ENCODE measurements at places on chromosomes 1 and 21.
A peak's percentile ranks its signal among the peaks of the same experiment; 100 is the strongest.

GRCh38 chr1:50656931-50657330, 233.7 kb upstream of the DMRTA2 start:
- DNase-seq, result no peak

DNA sequence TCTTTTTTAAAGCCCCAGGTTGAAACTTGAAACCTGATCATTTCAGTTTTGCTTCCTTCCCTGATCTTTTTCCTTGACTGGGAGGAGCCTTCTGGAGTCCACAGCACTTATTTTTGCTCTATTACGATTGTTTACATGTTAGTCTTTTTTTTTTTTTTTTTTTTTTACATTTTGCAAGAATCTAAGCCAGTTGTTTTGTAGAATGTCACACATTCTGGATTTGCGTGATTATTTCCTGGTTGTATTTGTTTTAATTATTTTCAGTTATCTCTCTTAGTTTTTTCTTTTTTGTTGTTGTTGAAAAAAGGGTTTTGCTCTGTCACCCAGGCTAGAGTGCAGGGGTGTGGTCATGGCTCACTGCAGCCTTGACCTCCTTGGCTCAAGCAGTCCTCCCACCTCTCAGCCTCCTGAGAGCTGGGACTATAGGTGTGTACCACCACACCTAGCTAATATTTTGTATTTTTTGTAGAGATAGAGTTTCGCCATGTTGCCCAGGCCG, 32.8 kb downstream of the OSBPL9 start:
- no peak for DNase-seq

- DNase-seq, result no peak
These were observed 5.8 kb downstream of the LINGO4 start for GRCh38 chr1:151799179-151800022.

DNA sequence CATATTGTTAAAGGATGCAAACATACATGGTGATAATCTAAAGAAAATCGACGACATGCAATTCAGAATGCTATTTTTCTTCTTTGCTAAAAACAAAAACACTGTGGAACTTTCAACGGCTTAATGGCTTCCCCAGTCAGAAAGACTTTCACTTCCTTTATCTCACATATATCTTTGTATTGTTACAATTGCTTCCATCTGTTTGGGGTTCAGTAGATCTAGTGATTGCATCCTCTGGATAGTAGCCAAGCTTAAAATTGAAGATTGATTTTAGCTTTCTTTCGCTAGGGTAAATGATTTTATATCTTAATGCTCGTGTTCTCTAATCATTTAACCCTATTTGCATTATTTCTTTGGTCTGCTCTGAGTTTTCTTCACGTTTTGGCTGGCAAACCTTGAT, 31.8 kb upstream of the ADAMTS1 start:
- DNase-seq, result no peak

DNA sequence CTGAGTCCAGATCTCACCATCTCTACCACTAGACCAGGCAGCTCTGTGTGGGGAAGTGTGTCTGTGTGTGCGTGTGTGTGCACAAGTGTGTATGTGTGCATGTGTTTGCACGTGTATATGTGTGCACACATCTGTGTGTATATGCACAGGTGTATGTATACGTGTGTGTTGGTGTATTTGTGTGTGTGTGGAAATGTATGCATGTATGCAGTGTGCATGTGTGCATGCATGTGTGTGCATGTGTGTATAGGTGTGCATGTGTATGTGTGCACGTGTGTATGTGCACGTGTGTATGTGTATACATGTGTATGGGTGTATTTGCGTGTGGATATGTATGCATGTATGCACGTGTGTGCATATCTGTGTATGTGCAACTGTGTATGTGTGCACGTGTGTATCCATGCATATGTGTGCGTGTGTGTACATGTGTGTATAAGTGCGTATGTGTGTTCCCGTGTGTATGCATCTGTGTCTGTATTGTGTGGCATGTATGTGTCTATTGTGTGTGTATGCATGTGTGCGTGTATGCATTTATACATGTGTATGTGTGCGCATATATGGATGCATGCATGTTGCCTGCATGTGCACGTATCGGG, 3.1 kb downstream of the PLEKHN1 start:
- no peak for DNase-seq

GRCh38 chr1:107183011-107183410, 42.2 kb downstream of the NTNG1 start:
- DNase-seq, result no peak

DNA sequence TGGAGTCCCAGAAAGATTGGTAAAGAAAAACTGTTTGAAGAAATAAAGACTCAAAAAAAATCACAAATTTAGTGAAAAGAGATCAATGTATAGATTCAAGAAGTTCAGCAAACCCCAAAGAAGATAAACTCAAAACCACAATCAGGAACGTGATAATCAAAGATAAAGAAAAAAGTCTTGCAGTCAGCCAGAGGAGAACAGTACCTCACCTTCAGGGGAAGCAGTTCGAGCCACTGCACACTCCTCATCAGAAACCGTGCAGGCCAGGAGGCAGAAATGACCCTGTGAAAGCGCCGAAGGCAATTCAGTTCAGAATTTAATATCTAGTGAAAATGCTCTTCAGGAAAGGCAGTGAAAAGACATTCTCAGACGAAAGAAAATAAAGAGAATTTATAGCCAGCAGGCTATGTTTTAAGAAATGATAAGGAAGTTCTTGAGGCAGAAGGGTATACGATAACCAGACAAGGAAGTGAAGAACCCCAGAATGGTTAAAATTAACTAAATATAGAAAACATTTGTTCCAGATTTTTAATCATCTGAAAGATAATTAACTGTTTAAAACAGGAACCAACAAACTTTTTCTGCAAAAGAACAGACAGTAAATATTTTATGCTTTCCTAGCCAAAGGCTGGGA, 13.5 kb upstream of the SUMO3 start:
- DNase-seq, result no peak

GRCh38 chr1:183593356-183593755, 3.1 kb upstream of the NCF2 start:
- no peak for DNase-seq

- no peak for DNase-seq
These were observed 102.1 kb downstream of the KCND3 start for GRCh38 chr1:111887385-111887784.

GRCh38 chr21:33840771-33841170, 74.8 kb downstream of the ATP5PO start:
- DNase-seq, result no peak

GRCh38 chr1:1165900-1166421, 7.7 kb upstream of the TTLL10 start:
- DNase-seq, result no peak

DNA sequence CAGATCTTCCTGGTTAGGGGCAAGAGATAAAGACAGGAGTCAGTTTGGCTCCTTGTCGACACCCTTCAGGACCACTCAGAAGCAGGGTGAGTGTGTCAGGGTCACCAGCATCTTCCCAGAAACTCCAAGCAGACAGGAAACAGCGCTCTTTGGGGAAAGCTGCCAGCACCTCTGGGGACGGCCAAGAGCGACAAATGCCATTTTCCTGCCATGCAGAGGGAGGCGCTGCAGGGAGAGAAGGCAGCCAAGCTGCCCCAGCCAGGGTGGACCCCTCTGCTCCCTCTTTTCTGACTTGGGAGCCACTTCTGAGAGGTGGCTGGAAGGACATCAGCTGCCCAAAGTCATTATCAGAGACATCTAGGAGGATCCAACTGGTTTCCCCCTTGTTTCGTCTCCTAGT, 29.0 kb downstream of the SIM2 start:
- no peak for DNase-seq

GRCh38 chr1:228314658-228315483, 91.8 kb downstream of the TRIM11 start:
- DNase-seq, result no peak

DNA sequence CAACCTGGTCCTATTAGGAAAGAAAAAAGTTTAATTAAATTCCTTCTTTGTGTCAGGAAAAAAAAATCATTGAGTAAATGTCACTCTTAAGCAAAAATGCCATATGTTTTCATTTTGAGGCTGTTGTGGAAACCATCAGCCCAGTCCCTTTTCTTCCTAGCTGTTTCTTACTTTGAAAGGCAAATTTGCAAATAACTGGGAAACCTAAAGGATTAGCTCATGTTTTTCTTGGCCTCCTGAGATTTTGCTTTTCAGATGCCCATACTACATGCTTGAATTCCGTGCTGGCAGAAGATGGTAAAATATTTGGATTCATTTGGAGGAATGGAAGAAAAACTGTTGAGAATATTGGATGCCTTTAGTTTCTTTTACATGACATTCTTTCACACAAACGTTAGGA, 182.1 kb upstream of the ADAMTS5 start:
- no peak for DNase-seq

GRCh38 chr21:20404915-20405314, 593.3 kb upstream of the NCAM2 start:
- no peak for DNase-seq

DNA sequence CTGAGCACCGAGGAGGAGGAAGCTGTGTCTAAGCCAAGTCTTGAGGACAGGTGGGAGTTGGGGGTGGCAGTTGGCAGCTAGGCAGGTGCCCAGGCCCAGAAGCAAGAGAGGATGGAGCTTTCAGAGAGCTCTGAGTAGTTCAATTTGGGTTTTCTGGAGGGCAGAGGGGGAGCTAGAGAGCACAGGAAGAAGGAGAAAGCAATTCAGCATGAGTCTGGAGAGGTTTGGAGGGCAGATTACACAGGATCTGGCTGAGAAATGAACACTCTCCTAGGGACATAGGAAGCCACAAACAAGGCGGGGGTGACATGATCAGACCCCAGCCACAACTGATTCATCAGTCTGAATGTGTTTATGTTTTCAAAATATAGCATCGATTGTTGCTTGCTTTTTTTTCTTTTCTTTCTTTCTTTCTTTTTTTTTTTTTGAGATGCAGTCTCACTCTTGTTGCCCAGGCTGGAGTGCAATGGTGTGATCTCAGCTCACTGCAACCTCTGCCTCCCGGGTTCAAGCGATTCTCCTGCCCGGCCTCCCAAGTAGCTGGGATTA, 23.8 kb downstream of the PTPRF start:
- peak; percentile 58 for DNase-seq

GRCh38 chr21:45416620-45417019, 11.7 kb downstream of the COL18A1 start:
- DNase-seq, result no peak
